ENCODE measurements at places on chromosomes 1 and 21.

- no peak for DNase-seq
These were observed 14.0 kb upstream of the TBX15 start for GRCh38 chr1:119002028-119002686.

DNA sequence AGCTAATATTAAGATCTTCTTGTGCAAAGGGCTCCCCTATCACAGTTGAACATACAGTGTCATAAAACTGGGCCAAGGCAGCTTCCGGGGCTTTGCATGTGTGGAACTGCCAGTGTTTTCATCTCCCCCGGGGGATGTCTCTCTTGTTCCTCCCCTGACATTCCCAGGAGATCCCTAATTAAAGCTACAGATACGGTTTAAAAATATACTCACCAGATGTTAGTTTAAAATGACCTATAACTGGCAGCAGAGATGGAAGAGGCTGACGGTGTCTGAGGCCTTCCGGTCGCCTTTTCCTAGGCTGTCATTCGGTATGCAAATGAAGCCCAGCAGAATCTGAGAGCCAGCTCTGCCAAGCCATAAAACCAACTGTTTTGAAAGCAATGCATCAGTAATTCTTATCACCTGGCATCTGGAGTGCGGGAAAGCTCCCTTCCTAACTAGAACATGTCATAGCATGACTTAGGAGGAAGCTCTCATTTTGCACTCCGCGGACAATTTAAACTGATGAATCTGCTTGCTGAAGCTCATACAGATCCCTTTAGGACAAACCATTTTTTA, 436.5 kb upstream of the VAMP3 start:
- peak; percentile 37 for DNase-seq

GRCh38 chr1:88062650-88063153, 621.4 kb upstream of the PKN2 start:
- no peak for DNase-seq

DNA sequence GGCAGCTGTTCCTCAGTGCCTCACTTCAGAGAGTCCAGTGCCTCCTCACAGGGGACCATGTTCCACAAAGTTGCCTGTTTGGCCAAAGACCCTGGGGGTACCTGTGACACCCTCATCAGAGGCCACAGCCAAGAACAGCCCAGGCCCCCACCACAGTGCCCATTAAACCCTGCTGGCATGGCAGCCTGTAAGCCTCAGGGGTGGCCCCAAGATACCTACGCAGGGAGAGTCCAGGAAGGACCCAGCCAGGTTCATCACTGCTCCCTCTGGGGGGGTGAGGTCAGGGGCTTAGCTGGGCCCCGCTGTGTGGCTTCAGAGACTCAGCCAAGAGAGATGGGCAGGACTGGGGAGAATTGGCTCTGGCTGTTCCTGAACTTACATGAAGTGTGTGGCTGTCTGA, 19.1 kb upstream of the PRDM16 start:
- DNase-seq = no peak

DNA sequence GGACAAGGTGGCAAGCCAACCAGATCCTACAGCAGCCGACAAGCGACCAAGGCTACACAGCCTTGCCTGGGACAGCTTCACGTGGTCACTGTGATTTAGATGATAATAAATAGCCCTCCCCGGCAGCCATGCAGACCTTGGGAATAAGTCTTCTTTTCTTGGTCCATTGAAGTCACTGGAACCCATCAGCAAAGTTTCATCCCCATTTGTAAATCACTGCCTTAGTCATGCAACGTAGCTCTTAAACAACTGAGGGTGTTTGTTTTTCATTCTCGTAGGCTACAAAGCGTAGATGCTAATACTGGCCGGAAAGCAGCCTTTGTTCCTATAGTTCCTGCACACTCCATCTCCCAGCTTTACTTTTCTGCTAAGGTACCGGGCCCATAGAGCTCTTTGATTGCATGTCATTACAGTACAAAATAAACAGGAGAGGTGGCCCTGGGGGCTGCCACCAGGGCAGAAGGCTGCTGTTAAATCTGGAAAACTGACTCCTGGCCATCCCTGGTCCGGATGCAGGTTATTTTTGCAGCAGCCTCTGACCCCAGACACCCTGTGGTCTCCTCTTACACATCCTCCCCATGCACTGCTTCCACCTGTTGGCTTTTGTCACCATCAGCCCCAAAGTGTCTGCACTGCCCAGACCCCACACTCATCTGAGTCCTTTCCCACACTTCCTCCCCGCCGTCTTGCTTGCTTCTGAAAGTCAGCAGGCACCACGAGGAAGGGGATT, 105.5 kb downstream of the TOMM20 start:
- DNase-seq = peak; percentile 41

DNA sequence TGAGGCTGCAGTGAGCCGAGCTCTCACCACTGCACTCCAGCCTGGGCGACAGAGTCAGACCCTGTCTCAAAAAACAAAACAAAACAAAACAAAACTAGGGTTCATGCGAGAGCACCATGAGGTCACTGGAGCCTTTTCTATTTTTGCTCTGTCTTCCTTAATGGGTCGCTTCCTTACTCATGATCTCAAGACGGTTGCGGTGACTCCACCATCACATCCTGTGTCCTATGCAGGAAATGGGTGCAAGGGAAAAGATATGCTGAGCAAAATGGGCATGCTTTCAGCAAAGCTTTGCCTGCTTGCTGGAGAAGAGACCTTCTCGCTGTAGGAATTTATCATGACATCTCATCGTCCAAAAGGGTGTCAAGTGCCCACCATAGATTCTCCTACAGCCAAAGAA, 36.4 kb downstream of the WNT9A start:
- no peak for DNase-seq

DNA sequence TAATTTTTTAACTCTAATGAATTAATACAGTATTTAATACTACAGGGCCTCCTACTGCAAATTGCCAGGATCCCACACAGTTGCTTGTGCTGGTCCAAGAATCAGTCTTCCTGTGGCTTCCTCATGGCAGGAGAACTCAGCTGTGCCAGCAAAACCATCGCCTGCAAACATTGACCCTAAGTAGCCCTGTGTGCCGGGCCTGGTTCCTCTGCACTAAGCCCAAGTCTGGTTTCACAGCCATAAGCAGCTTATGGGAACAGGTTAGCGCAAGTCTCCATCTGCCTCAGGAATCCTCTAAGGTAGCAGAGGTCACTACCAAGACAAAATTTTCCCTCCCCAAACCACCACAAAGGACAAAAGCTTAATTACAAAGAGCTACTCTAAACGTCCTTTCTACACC, 216.6 kb downstream of the PLA2G4A start:
- no peak for DNase-seq

DNA sequence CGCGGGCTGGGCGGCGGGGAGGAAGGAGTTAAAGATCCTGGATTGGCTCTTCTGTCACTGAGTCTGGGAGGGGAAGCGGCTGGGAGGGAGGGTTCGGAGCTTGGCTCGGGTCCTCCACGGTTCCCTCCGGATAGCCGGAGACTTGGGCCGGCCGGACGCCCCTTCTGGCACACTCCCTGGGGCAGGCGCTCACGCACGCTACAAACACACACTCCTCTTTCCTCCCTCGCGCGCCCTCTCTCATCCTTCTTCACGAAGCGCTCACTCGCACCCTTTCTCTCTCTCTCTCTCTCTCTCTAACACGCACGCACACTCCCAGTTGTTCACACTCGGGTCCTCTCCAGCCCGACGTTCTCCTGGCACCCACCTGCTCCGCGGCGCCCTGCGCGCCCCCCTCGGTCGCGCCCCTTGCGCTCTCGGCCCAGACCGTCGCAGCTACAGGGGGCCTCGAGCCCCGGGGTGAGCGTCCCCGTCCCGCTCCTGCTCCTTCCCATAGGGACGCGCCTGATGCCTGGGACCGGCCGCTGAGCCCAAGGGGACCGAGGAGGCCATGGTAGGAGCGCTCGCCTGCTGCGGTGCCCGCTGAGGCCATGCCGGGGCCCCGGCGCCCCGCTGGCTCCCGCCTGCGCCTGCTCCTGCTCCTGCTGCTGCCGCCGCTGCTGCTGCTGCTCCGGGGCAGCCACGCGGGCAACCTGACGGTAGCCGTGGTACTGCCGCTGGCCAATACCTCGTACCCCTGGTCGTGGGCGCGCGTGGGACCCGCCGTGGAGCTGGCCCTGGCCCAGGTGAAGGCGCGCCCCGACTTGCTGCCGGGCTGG, at the start of gene NPR1:
Gene NPR1, plus strand, starts transcription at position 170 of the 818 bp plus-strand sequence. Its CDS starts 421 bp downstream, at position 591.
- DNase-seq = peak; percentile 55

GRCh38 chr21:33238146-33238545, 8.4 kb downstream of the IFNAR2 start:
- no peak for DNase-seq

GRCh38 chr1:199046618-199047017, 407.8 kb downstream of the PTPRC start:
- no peak for DNase-seq

DNA sequence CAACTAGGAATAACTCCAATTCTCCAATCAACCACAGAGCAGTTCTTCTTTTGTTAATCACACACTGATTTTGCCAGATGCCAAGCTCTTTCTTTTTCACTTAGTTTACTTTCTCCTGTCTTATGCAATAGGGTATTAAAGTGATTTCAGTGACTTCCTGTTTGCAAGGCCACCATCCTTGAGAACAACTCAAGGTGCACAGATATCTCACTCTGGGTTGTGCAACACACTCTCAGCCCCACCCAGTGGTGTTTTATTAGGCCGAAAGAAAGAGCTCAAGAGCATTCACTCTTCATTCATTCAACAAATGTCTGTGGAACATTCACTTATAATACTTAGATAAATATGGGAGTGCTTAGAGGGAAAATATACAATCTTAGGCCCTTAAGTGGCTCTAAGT, 352.5 kb downstream of the ZNF326 start:
- DNase-seq = no peak

- DNase-seq = no peak
These were observed 9.3 kb downstream of the CBR1 start for GRCh38 chr21:36079010-36079649.

DNA sequence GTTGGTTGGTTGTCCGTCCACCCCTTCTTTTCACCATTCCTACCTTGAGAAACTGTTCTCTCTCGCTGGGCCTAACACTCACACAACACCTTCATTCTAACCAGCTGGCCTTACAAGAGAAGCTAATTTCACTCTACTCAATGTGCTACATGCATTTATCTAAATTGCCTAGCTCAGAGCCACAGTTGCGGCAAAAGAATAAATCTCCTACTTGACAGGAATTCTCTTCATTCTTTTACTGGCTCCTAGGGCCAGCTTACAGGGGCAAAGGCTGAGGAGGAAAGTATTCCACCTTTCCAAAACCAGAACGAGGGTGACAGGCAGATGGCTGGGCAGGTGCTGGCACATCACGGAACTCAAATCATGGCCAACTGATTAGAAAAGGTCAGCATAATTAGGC, 6.5 kb downstream of the F3 start:
- no peak for DNase-seq

DNA sequence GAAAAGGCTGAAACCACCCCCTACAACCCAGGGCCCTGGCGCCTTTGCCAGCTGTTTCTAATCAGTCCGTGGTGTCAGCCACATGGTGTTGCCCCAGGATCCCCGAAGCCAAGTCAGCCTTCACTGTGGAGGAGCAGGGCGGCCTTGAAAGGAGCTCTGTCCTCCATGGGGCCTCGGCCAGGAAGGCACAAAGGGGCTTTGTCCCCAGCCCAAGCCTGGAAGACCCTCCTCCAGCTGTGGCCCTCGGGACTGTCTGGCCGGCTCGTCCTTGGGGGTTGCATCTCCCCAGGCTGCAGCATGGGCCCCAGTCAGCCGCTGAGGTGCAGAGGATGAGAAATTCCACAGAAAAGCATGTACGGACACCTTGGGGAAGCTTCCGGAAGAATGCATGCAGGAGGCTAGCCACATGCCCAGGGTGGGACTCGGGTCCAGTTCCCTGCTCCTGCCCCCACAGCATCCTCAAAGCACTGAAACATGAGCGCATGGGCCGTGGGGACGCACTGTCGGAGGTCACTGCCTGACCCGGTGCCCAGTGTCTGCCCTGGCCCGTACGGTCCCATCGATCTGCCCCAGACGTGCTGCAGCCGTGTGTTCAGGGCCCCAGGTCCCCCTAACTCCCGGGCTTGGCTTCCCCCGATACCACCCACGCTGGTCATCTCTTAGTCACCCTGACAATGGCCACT, 38.6 kb upstream of the POFUT2 start:
- no peak for DNase-seq

- DNase-seq = no peak
These were observed 35.6 kb downstream of the COL6A1 start for GRCh38 chr21:46017148-46017547.

DNA sequence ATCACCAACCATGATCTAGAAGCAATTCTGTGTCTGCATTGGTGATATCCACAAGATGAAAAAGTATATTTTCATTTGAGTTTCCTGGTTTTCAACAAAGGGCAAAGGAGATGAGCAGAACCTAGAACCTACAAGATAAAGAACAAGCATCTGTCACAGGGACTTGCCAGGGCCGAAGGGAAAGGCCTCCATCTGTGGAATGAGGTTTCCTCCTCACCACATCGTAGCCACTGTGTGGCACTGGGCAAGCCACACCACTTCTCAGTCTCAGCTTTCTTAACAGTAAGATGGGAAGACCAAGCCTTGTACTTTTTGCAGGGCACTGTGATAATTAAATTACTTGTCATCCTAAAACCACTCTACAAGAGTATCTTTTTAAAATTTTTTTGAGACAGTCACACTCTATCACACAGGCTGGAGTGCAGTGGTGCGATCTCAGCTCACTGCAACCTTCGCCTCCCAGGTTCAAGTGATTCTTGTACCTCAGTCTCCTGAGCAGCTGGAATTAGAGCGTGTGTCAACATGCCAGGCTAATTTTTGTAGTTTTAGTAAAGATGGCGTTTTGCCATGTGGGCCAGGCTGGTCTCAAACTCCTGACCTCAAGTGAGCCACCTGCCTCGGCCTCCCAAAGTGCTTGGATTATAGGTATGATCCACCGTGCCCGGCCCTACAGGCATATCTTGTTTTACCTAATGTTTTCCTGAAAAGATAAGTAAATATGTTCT, 45.8 kb downstream of the ARHGEF11 start:
- DNase-seq = no peak

- DNase-seq = no peak
These were observed 107.0 kb upstream of the TLR5 start for GRCh38 chr1:223249854-223250631.

- DNase-seq = no peak
These were observed 1.0 kb downstream of the YOD1 start for GRCh38 chr1:207049974-207050391.

GRCh38 chr1:96565546-96565945, 156.0 kb upstream of the PTBP2 start:
- DNase-seq = no peak

GRCh38 chr1:158043232-158043631, 49.8 kb downstream of the KIRREL1 start:
- peak; percentile 38 for DNase-seq

GRCh38 chr1:64055310-64055709, 148.1 kb upstream of the UBE2U start:
- DNase-seq = no peak

DNA sequence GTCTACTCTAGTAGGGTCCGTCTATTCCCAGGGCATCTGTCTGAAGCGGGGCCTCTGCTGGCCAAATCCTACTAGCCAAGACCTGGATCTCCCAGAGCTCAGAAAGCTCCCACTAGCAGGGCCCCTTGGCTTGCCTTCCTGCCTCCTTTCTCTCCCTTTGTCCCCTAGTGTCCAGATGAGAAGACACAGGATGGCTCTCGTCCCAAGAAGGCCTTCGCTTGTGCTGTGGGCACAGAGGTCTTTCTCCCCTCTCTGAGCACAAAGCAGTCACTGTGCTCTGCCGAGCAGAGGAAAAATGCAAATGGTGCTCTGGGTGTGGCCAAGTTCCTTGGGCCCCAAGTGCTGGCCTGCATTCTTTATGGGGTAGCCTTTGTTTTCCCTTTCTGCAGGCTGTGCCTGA, 13.0 kb upstream of the GPR137B start:
- no peak for DNase-seq

All from nephron progenitor cell (in vitro differentiated cells).